KG1 (cell line): ENCODE measurements at places on chromosomes 12 and 14.

- no peak for DNase-seq
Observed at GRCh38 chr12:14993537-14994266, 20.9 kb downstream of the PDE6H start.

- DNase-seq, result no peak
Observed at GRCh38 chr14:70281939-70282338, 77.5 kb downstream of the COX16 start.

DNA sequence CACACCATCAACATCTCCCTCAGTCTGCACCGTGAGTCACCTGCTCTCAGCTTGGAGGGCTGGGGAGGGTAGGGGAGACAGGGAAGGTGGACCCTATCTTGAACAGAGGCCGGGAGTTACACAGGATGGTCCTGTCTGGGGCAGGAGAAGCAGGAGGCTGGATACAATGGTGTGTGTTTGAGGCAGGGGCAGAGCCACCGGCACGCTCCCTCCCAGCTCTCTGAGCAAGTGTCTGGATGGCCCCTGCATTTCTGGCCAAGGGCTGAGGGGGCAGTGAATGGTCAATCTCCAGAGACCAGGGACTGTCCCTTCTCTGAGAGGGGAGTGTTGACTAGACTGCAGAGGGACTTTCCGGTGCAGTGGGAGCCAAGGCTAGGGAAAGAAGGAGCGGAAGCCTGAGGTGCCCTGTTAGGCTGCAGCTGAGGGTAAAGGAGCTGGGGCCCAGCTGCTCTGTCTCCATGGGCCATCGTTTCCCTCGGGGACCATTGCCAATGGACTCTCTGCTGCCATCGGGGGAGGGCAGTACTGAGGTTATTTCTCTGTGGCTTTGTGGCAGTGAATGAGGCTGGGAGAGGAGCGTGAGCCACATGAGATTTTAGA, 1.9 kb downstream of the LRP1-AS start:
- DNase-seq, result no peak

DNA sequence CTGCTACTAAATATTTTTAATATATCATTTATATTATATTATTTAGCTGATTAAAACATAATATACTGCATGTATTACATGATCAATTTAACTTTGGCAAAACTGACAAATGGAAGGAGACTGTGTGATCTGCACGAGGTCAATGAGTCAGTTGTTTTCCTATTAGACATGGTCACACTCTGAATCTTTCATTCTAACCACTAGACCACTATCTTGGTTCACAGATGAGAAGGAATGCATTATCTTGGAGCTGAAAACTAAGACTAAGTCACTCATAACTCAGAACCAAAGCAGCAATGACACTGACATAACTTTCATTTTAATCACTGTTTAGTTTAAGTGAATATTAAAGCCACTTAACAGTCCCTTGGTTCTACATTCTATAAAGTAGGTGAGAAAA, 37.4 kb downstream of the GNPTAB start:
- no peak for DNase-seq

DNA sequence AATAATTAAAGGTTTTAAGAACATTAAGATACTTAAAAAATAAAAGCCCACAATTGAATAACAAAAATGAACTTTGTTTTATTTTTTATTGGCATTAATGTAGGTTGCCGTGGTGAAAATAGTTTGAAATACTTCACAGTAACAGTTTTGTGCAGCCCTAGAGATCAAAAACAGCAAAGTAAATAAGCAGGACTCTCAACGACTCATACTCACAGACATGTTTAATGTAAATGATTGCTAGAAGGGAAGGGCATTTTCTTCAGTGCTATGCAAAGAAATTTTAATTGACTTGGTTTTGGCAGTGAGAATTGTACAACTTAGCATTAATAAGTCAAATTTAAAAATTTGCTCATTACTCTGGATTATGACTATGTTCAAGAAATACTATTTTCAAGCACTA, 16.0 kb downstream of the TRMT5 start:
- no peak for DNase-seq

DNA sequence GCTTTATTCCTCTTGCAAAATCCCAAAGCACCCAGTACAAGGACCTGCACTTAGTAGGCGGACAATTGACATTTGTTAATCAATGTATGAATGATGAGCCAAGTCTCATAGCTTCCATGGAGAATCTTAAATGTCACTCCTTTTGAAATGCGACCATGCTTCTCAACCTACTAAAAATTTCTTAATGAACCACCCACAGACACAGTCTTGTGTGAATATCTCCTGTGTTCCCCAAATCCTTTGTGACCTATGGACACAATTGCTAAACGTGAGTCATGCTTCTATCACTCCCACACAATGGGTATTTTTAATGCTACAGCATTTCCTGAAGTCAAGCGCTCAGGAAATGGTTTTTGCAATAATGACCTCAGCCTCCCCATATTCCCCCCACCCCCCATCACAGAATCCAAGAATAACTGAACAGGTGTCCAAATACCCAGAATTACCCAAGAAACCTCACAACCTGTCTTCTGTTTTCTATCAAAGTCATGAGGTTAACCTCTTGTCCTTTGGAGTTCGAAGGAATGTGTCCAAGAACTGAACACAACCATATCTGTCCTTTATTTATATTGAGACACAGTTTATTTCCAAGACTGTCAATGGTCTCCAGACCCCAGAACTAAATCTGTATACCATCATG, 163.6 kb upstream of the PLEKHG7 start:
- DNase-seq, result peak; percentile 61

GRCh38 chr12:125406131-125406530, 340.9 kb downstream of the AACS start:
- no peak for DNase-seq

DNA sequence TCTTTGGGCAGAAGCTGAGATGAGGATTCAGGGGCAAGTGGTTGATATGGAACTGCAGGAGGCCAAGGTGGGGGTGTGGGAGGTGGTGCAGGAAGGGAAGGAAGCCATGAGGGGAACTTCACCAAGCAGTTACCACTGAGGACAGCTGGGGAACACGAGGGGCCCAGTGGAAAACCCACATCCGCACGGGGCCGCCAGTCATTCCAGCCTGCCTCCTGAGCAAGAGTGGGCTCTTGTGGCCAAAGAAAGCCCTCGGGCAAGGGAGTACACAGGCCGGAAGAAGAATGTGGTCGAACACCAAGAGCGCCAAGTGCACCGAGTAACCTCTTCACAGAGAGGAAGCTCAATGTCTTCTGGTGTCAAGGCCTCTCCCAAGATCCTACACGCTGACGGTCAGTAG, 252.2 kb upstream of the FOXN3 start:
- DNase-seq, result peak; percentile 70

GRCh38 chr12:66188584-66189485, at the start of gene IRAK3:
Gene IRAK3 (plus strand): TSS chr12:66189214. CDS start chr12:66189300, 86 bp downstream.
- DNase-seq, result peak; percentile 60

- DNase-seq, result no peak
Observed at GRCh38 chr14:31400031-31400638, 20.2 kb downstream of the HEATR5A start.

DNA sequence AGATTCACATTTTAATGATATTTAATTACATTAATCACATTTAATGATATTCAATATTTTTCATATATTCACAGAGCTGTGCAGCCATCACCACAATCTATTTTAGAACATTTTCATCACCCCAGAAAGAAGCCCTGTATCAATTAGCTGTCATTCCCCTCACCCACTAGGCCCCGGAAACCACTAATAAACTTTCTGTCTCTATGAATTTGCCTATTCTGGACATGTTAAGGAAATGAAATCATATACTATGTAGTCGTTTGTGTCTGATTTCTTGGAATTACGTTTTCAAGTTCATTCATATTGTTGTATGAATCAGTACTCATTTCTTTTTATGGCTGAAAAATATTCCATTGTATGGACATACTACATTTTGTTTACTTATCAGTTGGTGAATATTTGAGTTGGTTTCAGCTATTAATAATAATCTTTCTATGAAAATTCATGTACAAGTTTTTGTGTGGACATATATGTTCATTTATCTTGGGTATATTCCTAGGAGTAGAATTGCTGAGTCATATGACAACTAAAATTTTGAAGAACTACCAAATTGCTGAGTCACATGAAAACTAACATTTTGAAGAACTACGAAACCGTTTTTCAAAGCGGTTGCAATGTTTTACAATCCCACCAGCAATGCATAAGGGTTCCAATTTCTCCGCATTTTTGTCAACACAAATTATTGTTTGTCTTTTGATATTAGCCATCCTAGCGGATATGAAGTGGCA, 11.7 kb upstream of the OTOGL start:
- DNase-seq, result no peak

DNA sequence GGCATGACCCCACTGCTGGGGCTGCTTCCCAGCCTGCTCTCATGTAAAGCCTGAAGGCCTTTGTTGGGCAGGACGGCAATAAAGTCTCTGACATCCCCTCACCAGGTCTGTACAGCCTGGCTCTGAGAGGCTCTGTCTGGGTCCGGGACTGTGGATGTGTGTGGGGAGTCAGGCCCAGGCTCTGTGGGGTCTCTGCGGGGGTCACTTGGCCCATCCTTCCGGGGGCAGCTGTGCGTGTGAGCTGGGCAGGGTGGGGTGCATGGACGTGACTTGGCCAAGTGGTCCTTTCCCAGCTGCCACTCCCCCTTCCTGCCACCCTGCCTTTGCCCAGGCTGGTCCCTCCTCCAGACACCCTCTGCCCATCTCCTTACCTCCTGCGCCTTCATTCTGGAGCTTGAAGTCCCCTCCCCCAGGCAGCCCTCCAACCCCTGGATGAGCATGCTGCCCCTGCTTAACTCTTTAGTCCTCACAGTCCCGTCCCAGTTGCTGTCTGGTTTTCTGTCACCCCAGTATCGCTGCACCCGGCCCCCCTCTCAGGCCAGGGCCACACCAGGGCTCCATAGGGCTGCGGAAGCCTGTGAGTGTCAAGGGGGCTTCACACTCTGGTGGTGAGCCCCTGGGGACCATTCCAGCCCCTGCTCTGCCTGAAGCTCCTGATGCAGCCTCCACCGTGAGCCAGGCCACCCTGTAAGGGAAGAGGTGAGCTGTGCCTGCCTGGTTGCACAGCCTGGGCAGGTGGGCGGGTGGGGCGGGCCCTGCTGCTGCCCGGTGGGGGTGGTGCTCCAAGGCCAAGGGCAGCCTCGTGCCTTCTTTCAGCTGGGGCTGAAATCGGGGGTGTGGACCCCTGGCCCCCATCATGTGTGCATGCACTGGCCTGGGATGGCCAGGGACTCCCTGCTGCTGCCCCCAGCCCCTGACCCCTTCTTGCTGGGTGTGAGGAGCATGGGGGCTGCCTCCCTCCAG, 25.5 kb upstream of the KIF26A start:
- no peak for DNase-seq

GRCh38 chr14:74546416-74546815, 52.9 kb downstream of the ISCA2 start:
- DNase-seq, result no peak

DNA sequence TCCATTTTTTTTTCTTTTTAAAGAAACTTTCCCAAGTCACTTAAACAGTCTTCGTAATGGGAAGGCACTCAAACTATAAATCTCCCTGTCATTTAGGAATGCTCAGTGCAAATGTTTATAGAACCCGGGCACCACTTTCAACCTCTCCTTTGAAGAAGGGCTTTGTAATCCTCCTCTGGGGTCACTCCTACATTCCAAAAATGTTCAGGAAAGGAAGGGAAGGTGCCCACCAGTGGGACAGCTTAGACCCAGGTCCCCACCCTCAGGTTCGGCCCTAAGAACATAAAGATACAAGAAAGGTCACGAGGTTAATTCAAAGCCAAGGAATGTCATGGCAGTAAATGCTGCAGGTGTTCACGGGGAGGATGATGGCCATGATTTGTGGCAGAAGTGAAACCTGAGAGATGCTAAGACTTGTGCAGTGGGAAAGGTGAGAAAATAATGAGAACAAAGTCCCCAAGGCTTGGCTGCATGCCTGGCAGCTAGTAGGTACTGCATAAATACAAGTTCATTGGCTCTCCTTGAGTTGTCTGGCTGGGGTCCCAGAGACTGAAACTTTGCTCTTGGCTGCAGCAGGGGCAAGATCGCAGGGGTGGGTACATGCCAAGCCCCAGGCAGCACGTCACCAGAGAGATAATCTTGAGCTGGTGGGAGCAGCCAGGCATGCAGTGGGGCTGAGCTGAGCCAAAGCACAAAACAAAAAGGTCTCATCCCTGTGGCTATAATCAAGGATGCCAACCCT, 21.1 kb downstream of the KRT18 start:
- DNase-seq, result no peak

DNA sequence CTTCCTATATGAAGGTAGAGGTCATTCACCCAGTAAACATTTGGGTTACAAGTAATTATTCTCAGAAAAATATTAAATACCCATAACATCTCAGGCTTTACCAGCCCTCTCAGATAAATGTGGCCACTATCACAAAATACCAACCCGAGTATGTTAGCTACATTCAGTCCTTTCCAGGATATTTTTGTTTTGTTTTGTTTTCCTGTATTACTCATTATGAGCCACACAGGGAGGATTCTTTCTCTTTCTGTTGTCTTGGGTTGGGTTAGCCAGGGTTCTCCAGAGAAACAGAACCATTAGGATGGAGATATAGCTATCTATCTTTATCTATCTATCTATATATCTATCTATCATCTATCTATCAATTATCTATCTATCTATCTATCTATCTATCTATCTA, 947.6 kb upstream of the MDGA2 start:
- no peak for DNase-seq

DNA sequence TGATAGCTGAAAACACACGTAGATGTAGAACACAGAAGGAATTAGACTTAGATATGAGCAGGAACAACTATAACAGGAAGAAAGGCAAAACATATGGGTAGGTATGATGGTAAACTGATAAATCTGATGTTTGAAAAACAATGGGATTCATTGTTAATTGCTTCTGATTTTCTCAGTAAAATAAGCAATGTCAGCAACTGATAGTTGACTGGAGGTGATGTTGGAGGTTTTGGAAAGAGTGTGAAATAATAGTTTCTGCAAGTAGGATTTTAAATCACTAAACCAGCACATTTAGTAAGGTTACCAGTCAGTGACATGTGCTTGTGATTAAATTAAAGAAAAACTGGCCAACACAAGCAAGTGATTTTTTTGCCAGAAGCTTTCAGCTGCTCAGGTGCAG, 123.0 kb upstream of the CPNE8 start:
- no peak for DNase-seq

DNA sequence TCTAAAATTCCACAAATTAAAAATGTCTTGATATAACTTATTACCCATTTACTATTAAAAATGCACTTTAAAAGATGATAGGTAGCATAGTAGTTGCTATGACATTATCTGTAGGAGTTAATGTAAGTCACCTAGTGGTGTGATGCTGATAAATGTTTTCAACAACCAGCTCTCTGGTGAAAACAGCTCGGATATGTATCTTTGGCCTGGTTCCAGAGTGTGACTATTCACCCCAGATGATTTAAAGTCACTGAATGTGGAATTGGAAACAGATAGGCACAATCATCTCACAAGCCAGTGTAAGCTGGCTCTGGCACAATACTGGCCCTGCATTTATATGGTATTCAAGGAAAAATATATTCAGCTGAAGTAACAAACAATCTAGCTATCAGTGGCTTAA, 9.2 kb upstream of the CCDC196 start:
- DNase-seq, result no peak

- DNase-seq, result no peak
Observed at GRCh38 chr12:78406828-78407227, 457.7 kb upstream of the SYT1 start.

DNA sequence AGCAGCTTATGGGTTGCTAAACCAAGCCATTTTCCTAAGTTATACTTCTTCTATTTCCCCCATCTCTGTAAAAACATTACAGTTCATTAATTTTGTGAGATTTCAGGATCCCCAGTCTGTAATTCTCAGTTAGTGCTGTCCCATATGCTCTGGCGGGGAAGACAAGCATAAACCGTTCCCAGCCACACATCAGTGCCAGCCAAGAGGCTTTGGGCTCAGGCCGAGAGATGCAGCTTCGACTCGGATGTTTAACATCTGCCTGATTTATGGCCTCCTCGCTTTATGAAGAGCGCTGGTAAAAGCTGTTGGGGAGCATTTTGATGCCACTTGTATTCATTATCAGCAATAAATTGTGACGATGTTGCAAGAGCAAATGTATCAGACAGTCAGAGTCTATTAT, 349.1 kb upstream of the CCDC196 start:
- DNase-seq, result no peak
